Activated naive CD8-positive, alpha-beta T cell treated with anti-CD3 and anti-CD28 coated beads, Interleukin-2, amount 50 U/mL, for 16 hours (primary cell): ENCODE measurements at places on chromosomes 3 and 15.

DNA sequence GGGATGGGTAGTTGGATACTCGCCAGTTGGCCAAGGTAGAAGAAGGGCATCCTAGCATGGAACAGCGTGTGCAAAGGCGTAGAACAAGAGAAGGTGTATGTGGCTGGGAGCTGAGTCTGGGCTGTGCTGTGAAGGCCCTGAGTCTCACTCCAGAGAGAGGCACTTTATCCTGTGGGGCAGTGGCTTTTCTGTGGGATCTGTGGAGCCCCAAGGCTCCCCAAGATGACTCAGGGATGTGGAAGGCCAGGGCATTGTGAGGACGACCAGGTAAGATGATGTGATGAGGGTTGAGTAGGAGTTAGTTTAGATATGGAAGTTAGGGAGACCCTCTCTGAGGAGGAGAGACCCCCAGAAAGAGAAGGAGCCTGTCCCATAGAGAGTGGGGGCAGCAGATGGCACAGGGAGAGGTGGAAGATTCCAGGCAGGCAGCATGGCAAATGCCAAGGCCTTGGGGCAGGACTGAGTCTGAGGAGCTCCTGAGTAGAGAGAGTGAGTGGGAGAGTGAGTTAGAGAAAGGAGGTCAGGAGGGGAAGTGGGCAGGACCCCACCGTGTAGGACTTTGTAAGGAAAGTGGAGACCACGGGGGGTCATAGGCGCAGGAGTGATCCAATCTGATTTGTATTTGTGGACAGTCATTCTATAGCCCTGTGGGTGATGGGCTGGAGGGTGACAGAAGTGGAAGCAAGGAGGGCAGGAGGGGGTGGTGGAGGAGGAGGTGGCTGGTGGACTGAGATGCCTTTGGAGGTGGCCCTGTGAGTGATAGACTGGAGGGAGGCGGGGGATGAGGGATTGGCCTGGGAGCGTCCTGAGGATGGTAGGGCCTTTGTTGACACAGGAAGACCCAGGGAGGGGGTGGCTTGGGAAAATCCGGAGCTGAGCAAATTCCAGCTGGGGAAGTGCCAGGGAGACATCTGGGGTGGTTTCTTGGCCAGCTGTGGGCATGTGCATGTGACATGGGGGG is 50.3 kb downstream of the FBLN2 start:
- no peak for DNase-seq

- no peak for DNase-seq
Measured at GRCh38 chr15:31081588-31082250, 19.8 kb downstream of the TRPM1 start.

GRCh38 chr3:179653096-179653797 is 407 bp downstream of the USP13 start:
- peak; percentile 16 for DNase-seq

DNA sequence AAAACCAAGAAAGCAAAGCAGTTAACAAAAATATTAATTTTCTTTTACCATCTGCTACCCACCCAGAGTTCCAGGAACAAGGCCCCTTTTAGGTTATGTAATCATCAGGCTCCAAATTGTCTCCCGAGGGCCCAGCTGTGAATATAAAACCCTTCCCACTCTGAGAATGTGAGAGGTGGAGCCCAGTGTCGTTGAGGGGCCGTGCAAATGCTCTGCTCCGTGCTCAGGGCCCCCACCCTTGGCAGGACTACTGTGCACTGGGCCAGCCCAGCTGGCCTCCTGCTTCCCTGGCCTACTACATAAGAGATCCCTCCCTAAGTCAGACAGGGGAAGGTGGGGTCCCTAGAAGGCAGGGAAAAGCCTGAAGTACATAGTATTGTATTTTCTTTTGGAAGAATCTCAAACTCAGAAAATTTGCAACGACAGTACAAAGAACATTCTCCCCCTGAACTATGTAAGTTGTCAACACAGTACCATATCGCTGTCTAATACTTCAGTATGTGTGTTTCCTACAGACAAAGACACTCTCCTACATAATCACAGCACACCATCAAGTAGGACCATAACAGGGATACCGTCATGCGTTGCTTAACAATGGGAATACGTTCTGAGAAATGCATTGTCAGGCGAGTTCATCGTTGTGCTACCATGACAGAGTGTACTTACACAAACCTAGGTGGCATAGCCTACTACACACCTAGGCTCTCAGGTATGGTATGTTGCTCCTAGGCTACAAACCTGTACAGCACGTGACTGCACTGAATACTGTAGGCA is 4.4 kb upstream of the CLEC3B start:
- no peak for DNase-seq

- DNase-seq: no peak
Measured at GRCh38 chr15:93209690-93210445, 120.9 kb upstream of the RGMA start.
